ENCODE measurements at places on chromosomes 11 and 22.

- no peak for DNase-seq
Observed at GRCh38 chr11:95134491-95134890, 44.8 kb downstream of the ENDOD1 start.

DNA sequence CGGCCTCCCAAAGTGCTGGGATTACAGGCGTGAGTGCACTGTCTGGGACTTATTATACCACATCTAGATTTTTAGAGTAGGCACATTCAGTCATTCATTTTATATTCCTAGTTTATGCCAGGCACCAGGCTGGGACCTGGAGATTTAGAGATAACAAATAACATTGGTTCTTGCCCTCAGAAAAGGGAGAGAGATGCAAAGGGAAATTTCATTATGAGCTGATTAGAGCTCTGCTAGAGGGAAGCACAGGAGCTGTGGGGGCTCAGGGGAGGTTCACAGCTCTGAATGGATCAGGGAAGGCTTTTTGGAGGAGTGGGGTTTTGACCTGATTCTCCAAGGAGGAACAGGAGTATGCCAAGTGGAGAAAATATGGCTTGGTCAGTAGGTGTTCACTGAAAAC, 32.3 kb downstream of the MEI1 start:
- no peak for DNase-seq

- no peak for DNase-seq
Observed at GRCh38 chr22:50672471-50673230, at the start of gene SHANK3. Gene SHANK3, plus strand, starts transcription at chr22:50672823.

- DNase-seq, result no peak
Observed at GRCh38 chr22:50225200-50225969, 19.4 kb downstream of the TUBGCP6 start.

DNA sequence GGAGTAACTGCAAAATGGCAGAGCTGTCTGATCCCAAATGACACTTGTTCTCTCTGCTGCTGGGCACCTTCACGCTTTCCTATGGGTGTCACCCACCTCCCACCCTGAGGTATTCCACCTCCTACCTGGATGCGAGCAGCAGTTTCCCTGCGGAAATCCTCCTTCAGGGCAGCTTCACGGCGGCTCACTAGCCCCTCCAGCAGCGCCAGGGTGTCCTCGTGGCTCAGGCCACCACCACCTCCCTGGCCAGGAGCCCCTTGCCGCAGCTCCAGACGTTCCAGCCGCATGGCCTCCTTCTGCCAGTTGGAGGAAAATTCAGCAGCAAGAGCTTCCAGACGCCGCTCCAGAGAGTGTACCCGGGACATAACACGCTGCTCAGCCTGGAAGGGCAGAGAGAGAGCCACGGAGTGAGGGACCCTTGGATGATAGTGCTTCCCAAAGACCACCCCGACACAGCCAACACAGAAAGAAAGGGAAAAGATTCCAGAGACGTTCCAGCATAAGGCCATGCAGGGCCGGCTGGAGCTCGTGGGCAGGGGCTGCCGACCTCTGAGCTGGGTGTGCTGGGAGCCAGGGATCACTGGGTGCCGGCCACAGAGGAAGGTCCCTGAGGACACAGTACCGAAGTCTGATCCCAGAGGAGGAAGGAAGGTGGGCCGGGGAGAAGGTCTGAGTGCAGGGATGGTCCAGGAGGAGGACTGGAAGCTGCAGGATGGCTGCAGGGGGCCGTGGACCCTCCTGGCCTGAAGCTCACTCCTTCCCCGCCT, 13.4 kb downstream of the SUN2 start:
- no peak for DNase-seq

- no peak for DNase-seq
Observed at GRCh38 chr11:78061921-78062311, 1.7 kb upstream of the THRSP start.

- no peak for DNase-seq
Observed at GRCh38 chr11:103668859-103669258, 367.6 kb upstream of the DDI1 start.

DNA sequence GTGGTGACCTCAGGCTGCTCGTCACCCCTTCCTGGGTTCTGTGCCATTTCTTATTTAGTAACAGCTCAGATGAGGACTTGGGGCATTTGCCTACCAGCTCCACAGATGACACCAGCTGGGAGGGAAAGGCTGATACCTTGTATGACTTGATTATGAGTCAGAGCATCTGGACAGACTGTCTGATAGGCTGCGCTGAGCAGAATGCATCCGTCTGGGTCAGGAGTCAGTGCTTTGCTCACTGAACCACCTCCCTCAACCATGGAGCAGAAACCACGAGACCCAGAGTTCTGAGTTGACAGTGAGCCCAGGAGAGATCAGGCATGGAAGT, 6.8 kb downstream of the ST14 start:
- DNase-seq, result no peak

DNA sequence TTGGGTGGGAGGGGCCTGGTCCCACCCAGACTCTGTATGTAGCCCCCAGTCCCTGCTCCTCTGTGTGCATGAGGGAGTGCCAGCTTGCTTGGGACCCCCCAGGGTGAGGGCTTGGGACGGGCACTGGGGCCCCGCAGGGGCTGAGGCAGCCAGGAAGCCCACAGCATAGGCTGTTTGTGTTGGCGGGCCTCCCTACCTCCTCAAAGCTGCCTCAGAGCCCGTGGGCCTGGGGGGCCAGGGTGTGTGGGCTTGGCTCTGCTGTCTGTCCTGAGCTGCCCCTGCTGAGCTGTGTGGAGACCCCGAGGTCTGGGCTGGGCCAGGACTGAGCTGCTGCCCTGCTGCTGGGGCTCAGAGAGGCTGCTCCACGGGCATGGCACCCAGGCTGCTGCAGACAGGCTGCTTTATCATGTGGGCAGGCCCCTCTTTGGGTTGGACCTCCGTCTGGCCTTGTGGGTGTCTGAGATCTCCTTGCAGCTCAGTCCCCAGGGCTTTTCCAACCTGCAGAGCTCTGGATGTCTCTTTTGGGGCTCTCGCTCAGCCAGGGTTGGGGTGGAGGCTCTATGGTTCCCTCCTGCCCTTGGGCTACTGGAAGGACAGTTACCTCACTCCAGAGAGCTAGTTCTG, 3.3 kb downstream of the TSPAN4 start:
- DNase-seq, result no peak

DNA sequence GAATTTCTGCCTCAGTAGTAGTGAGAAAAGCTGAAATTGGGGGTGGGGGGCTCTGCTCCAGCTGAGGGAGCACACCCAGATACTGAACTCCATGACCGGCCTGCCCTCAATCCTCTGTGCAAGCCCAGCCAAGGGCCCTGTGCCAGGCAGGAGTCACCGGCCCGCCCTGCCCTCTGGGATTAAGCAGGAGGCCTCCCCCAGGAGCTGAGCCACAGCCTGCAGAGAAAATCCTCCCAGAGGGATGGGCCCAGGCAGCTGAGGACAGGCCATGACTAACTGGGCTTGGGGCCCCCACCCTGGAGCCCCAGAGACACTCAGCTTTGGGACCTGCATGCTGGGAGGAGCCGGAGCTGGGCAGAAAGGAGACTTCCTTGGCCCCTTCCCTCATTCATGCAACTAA, 48.8 kb downstream of the MN1 start:
- no peak for DNase-seq

DNA sequence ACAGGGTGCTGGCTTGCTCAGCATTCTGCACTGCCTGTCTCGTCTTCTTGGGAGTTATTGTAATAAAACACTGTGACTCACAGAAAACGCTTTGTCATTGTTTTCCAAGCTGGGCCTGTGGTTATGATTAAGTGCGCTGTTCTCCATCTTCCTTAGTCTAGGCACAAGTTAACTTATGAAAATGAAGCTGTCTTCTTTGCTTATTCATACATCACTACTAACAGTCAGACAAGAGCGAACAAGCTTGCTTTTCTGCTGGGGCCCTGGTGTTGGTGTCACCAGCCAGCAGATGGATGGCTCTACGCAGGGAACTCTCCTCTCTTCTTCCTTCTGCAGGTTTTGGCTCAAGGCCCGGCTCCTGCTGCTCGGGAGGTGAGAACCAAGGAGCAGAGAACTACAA, 380.1 kb upstream of the SYN3 start:
- DNase-seq, result no peak

DNA sequence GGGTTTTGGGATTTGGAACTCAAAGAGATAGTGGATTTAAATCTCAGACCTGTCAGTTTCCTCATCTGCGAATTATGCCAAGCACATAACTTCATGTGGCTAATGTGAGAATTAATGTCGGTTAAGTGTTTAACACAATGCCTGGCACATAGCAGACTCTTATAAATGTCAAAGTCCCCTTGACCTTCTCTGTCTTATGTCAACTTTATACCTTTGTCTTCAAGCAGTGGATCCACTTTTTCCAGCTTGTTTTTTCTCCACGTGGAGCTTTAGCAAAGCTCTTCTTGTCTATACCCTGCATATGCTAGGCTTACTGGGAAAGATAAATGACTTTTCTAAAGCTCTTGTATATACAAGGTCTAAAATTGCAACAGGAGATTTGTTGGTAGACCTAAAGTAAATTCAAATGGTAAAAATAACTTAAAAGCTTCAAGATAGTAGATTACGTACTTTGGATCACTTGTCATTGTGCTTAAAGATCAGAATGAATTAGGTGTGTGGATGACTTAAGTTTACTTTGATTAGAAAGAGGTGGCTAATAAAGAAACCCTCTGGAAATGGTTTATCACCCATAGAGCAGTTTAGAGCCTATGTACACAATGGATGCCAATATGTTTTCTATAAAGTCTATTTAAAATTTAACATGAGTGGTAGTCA, 318.3 kb upstream of the SORL1-AS1 start:
- DNase-seq, result no peak

- no peak for DNase-seq
Observed at GRCh38 chr11:86795949-86796348, 4.4 kb upstream of the PRSS23 start.

- DNase-seq, result no peak
Observed at GRCh38 chr11:61714316-61714715, 34.1 kb downstream of the DAGLA start.

DNA sequence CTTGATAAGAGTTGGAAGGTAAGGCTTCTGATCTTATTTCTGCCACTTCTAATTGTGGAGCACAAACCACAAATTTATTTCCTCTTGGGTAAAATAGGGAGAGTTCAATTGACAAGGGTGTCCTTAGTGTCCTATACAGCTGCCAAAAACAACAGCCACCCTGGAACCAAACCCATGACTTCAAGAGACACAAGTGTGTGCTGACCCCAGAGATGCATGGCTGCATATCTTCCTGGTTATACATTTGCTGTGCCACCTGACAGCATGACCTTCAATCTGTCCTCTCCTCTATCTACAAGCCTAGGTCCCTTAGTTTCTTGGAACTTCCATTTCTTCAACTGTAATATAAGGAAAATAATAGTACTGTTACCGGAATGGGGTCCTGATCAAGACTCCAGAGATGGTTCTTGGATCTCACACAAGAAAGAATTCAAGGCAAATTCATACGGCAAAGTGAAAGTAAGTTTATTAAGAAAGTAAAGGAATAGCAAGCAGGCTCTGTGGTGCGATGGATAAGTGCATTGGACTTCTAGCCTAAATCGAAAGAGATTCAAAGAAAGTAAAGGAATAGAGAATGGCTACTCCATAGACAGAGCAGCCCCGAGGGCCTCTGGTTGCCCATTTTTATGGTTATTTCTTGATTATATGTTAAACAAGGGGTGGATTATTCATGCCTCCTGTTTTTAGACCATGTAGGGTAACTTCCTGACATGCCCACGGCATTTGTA, 15.5 kb upstream of the TMEM123 start:
- DNase-seq, result no peak

DNA sequence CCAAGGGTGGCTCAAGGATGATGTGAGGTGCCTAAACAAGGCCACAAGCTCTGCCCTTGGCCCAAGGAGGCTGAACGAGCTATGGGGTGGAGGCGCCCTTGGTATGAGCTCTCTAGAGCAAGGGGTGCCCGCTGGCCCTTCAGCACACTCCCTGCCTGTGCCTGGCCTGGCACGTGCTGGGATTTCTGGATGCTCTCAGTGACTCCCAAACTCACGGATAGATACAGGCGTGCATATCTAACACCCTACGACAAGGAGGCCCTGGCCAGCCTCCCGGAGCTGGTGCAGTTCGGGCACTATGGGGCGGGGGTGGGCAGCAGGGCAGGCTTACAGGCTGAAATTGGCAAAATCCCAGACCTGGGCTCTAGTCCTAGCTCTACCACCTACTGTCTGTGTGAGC, 30.6 kb downstream of the SCUBE1 start:
- no peak for DNase-seq

DNA sequence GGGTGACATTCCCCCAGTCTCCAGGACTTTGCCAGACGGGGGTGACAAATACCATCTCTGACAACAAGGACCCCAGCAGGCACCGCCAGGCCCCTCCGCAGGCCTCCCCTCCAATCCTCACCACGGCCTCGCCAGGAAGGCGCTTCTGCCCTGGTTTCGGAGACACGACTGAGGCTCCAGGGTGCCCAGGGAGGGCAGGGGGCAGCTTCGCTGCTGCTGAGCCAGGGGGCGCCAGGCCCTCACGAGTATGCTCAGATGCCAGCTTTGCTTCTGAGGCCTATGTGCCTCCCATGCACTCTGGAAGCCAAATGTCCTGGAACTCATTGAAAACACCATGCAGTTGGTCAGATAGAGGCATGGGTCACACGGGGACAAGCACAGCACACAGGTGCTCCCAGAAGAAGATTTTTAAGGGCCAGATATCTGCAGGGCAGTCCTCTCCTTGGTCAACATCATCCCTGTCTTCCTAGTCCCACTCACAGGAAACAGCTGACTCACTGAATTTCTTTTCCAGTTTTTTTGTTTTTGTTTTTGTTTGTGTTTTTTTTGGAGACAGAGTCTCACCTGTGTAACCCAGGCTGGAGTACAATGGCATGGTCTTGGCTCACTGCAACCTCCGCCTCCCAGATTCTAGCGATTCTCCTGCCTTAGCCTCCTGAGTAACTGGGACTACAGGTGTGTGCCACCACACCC, 19.9 kb downstream of the BID start:
- DNase-seq, result peak; percentile 23

- DNase-seq, result no peak
Observed at GRCh38 chr11:112968941-112969713, 7.9 kb downstream of the NCAM1 start.

GRCh38 chr11:75593286-75593915, 31.3 kb downstream of the SERPINH1 start:
- no peak for DNase-seq

- DNase-seq, result no peak
Observed at GRCh38 chr11:75893251-75893650, 78.2 kb downstream of the UVRAG start.

DNA sequence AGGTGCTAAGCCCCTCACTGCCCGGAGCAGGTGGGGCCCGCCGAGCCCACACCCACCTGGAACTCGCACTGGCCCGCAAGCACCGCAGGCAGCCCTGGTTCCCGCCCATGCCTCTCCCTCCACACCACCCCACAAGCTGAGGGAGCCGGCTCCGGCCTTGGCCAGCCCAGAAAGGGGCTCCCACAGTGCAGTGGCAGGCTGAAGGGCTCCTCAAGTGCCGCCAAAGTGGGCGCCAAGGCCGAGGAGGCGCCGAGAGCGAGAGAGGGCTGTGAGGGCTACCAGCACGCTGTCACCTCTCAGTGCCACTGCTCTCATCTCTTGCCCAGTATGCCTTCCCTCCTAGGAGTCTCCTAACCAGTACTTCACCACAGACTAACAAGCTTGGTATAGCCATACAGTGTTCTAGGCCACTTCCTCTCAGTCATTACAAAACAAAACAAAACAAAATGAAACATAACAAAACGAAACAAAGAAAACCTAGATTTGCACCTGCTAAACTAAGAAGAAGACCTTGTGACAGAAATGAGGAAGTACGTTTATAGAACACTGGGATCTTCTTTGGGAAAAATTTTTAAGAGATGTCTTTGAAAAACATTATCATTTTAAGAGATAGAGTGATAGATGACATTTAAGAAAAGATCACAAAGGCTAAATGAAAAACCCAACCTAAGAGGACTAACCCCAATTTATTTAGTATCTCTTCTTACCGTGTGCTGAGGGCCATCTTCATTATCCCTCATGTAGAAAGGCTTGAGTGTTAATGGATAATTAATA, 47.7 kb upstream of the GAB2 start:
- peak; percentile 1 for DNase-seq

GRCh38 chr11:112580864-112581263, 320.2 kb upstream of the PLET1 start:
- no peak for DNase-seq

Measured in stimulated activated CD4-positive, alpha-beta T cell treated with anti-CD3 and anti-CD28 coated beads, Interleukin-4, amount 100 ng/mL, for 4 hours (primary cell).